ENCODE measurements at places on chromosomes 2 and 18.

GRCh38 chr2:188675391-188676009 lies 298.7 kb upstream of the COL3A1 start:
- DNase-seq: no peak

- DNase-seq: no peak
These were observed 399.8 kb downstream of the TXNL1 start for GRCh38 chr18:56238576-56238975.

GRCh38 chr2:147758821-147759220 lies 86.0 kb upstream of the ACVR2A start:
- no peak for DNase-seq

DNA sequence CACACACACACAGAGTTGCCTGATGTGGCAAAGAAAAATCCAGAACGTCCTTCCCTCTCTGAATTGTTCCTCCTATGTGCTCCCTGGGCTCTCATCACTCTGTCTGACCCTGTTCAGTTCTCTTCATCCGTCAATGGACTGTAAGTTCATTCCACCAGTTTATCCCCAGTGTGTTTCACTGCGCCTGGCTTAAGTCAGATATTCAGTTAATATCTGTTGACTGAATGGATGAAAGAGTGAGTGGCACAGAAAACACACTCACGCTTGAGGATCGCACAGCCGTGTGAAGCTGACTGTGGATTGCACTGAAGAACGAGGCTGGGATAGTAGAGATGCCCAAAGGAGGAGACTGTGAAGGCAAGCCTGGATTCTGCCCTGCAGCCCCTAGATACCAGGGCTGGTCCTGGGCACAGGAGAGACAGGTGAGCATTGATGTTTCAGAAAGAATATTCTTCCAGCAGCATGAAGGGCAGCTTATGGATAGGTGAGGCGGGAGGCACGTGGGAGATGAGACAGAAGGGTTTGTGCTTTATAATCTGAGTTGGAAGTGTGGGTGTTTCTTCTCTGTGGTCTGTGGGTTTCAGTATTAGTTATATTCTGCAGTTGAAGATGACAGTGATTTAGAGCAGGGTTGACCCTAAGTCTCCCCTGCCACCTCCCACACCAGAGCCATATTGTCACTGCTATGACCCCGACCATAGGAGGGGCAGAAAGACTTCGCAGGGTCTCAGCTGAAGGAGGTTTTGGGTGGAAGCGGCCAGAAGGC lies 129.9 kb downstream of the SOCS6 start:
- peak; percentile 9 for DNase-seq

- no peak for DNase-seq
These were observed 41.1 kb upstream of the FAHD2A start for GRCh38 chr2:95361216-95361980.

Measured in activated CD4-positive, alpha-beta T cell treated with anti-CD3 and anti-CD28 coated beads, Interleukin-2, amount 50 U/mL, for 48 hours (primary cell).